ENCODE measurements at places on chromosomes 7 and 10. TPM values are rescaled to one million over a fixed set of nuclear protein-coding genes. Genes with fewer than 3 reads are reported as not detected.

BAIAP2L1 gene
- total RNA-seq: 0.89 TPM

LIPN gene
- not detected for total RNA-seq

TMEM176B gene
- not detected for total RNA-seq

AOAH gene
- total RNA-seq: 18.0 TPM

ATG9B gene
- total RNA-seq: 6.8 TPM

PODXL gene
- 1.5 TPM for total RNA-seq

HOXA13 gene
- not detected for total RNA-seq

THSD7A gene
- total RNA-seq: not detected

AGBL3 gene
- 3.6 TPM for total RNA-seq

FAM3C gene
- 18.0 TPM for total RNA-seq

RBP3 gene
- not detected for total RNA-seq

JAKMIP3 gene
- 0.08 TPM for total RNA-seq

POMZP3 gene
- 17.7 TPM for total RNA-seq

FAM237B gene
- total RNA-seq: not detected

KLF14 gene
- not detected for total RNA-seq

MPP7 gene
- total RNA-seq: 13.5 TPM

TRPV6 gene
- not detected for total RNA-seq

FXYD4 gene
- total RNA-seq: not detected

LRRC61 gene
- 21.0 TPM for total RNA-seq

PON3 gene
- not detected for total RNA-seq

ODAD2 gene
- not detected for total RNA-seq

EMX2 gene
- not detected for total RNA-seq

RASSF4 gene
- 0.76 TPM for total RNA-seq

ITPRID1 gene
- total RNA-seq: not detected

PHKG1 gene
- 1.7 TPM for total RNA-seq

AP1S1 gene
- total RNA-seq: 48.9 TPM

GNAT3 gene
- not detected for total RNA-seq

ADCYAP1R1 gene
- total RNA-seq: not detected

ASZ1 gene
- not detected for total RNA-seq

OR9A2 gene
- not detected for total RNA-seq

LRRN3 gene
- 196 TPM for total RNA-seq

SPAM1 gene
- total RNA-seq: not detected

PRSS1 gene
- not detected for total RNA-seq

RBM33 gene
- total RNA-seq: 85.6 TPM
